MG63 (cell line): ENCODE measurements at places on chromosomes 12 and 14. TPM values are rescaled to one million over a fixed set of nuclear protein-coding genes. Genes with fewer than 3 reads are reported as not detected.
A peak's percentile ranks its signal among the peaks of the same experiment; 100 is the strongest.

Gene LRRC23
- total RNA-seq = 2.7 and 49.9 TPM in 2 replicates

Gene DEPDC4
- total RNA-seq = 1.3 and 1.7 TPM in 2 replicates

Gene CLEC1A
- 0.30 TPM in 1 of 2 replicates, not detected in the other for total RNA-seq

Gene POTEM
- not detected in 2 replicates for total RNA-seq

Gene NGB
- total RNA-seq = not detected in 2 replicates

Gene ANP32D
- total RNA-seq = not detected in 2 replicates

Gene SLC17A8
- total RNA-seq = not detected in 2 replicates

Gene SYT1
- total RNA-seq = not detected in 2 replicates

- peak; percentile 20 for DNase-seq
These were observed 130.5 kb upstream of the CRY1 start for GRCh38 chr12:107223821-107224220.

GRCh38 chr12:58728397-58728796 is 191.9 kb downstream of the LRIG3 start:
- DNase-seq = no peak

DNA sequence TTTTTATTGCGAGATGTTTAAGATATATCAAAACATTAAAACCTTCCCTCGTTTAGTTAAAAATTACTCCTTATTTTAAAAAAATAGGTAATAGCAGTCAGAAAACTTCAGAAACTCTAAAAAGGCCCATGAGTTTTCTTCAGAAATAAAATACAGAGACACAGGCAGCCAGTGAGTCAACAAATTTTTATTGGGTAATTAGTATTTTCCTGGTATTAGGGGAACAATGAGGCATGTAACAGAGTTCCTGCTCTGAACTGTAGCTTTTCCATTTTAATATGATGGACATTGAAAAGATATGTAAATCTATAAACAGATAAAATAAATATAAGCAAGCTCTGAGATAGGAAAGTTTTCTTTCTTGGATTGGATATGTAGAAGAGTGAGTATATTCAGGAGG is 399 bp upstream of the ZNF705A start:
- DNase-seq = no peak

GRCh38 chr12:104763168-104763805 is 194.8 kb downstream of the SLC41A2 start:
- no peak for DNase-seq

DNA sequence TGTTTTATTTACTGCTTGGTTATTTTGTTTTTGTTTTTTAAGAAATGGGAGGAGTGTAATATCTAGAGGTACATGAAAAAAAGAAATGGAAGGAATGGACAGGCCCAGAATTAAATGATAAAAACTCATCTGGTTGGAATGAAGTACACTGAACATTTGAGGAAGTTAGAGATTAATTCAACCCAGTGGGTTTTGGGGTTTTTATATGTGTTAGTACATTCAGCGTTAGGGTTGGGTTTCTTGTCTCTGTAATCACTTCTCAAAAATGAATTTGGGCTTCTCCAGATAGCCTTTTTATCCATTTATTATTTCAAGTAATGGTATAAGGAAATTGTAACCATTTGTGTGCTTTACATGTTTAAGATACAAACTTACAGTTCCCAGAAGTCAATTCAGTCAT is 19.5 kb upstream of the NUP107 start:
- DNase-seq = no peak

DNA sequence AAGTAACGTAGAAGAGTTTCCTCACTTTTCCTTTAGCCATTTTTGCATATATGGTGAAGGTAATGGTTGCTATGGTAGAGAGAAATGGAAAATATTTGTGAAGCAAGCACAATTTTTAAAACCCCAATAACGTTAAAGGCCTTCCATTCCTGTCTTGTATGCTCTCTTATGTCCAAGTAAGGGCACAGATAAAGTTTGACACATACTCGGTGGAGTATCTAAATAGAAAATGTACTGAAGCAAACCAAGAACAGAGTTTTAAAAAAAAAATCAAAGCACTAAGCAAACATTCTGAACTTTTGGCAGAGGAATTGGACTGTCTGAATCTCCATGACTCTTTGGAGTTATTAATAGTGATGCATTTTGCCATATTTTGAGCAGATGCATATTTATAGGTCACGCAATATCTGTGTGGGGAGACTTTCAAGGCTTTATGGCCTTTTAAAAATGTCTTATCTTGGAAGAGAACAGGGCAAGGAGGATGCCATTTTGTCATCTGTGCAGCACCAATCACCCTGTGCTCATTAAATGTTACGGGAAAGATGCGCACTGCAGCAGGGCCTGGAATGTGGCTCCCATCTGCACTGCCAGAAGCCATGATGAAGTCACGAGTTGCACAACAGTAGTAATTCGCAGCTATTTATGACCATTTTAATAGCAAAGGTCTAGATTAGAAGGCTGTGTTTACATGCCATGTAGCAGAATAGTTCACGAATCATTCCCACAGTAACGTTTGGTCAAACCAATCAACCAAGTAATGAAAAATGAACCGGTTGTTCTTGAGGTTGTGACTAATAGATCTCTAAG is 23.3 kb upstream of the AMIGO2 start:
- peak; percentile 26 for DNase-seq

- no peak for DNase-seq
These were observed 10.1 kb upstream of the CCDC197 start for GRCh38 chr14:93986955-93987354.

GRCh38 chr14:75011356-75011994 is 8.8 kb downstream of the EIF2B2 start:
- DNase-seq = no peak

DNA sequence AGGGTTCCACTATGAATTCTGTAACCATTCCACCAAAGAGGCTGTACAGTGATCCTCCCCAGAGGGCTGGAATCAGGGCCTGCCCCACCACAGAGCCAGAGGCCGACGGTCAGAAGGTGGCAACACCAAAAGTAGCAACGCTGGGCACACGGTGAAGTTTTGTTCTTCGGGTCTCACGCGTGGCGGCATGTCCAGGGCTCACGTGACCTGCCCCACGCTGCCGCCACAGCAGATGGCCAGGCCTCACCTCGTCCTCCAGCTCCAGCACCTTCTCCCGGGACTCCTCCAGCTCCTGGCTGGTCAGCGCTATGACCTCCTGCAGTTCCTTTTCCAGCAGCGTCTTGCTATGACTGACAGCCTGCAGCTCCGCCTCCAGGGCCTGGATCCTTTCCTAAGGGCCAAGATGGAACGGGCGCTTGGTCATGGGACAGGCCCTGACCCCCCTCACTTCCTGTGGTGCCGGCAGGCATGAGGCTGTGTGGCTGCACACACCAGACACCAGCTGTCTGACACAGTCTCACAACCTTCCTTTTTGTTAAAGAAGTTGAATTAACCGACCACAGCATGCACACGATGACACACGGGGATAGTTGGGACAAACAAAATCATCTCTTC is 22.4 kb upstream of the ANKLE2 start:
- DNase-seq = no peak

DNA sequence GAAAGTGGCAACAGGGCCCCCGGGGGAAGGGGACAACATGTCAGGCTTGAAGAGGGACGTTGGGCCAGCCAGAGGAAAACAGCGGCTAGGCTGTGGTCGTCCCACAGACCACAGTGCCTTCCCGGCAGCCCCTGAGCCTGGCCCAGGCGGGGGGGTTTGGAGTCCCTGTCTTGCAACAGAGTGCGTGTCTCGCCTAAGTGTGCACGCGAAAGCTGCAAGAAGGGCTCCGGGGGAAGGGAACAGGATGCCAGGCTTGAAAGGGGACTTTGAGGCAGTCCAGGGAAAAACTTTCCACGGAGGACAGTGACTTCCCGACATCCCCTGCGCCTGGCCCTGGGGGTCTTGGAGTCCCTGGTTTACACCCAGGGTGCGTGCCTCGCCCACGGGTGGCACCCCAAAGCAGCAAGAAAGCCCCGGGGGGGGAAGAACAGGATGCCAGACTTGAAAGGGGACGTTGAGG is 157.5 kb upstream of the ALG10B start:
- DNase-seq = no peak

- DNase-seq = no peak
These were observed 774.7 kb downstream of the TMTC2 start for GRCh38 chr12:83461336-83461935.

- DNase-seq = no peak
These were observed 40.1 kb upstream of the WNK1 start for GRCh38 chr12:712172-712863.

DNA sequence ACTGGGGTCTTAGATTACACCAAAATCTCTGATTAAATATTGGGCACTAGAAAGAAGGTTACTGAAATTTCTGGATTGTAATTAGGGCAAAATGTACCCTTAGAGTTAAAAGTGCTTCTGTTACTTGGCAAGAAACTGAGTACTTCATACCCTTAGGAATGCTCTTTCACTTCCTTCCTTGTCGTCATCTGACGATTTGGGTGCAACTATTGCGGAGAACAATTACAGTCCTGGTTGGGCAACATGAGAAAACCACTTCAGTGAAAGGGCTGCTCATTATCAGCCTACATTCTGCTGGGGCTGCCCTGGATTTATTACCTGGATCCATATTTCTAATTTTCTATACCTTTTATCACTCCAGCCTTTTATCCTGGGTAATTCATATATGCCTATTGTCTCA is 348.5 kb upstream of the MDGA2 start:
- no peak for DNase-seq

DNA sequence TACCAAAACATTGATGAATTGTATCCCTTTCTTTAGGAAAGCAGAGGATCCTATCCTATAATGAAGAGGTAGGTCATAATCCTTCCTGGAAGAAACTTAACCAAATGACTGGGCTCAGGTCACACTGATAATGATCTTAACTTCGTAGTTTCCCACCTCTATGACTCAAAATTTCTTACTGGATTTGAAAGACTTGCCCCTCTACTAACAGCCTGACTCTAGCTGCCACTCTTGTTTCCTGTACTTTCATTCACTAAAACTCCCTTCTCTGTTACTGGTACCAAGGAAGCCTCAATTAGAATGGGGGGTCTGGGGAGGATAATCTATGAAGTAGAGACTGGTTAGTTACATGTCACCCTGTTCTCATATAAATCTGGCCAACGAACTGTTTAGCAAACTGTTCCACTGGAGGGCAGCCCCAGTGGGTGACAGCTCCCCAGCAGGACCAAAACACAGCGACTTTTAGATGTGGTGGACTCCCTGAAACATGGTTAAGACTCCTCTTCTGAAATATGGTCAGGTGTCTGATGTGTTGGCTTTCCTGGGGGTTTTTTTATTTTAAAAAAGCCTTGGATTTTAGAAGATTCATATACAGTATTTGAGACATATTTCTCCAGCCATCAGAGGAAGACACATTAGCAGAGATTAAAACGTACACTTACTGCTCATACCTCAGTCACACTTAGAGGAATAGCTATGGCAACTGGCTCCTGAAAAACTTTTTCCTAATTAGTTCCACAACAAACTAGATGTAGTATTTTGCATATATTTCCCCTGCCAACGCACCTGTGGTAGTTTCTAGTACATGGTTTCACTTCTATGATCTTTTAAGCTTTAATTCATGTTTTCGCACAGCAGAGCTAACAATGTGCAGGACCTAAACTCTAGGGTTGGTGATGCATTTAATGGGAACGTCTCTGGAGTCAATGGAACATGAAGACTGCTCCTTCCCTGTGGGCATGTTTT is 72.3 kb downstream of the ACADS start:
- no peak for DNase-seq

DNA sequence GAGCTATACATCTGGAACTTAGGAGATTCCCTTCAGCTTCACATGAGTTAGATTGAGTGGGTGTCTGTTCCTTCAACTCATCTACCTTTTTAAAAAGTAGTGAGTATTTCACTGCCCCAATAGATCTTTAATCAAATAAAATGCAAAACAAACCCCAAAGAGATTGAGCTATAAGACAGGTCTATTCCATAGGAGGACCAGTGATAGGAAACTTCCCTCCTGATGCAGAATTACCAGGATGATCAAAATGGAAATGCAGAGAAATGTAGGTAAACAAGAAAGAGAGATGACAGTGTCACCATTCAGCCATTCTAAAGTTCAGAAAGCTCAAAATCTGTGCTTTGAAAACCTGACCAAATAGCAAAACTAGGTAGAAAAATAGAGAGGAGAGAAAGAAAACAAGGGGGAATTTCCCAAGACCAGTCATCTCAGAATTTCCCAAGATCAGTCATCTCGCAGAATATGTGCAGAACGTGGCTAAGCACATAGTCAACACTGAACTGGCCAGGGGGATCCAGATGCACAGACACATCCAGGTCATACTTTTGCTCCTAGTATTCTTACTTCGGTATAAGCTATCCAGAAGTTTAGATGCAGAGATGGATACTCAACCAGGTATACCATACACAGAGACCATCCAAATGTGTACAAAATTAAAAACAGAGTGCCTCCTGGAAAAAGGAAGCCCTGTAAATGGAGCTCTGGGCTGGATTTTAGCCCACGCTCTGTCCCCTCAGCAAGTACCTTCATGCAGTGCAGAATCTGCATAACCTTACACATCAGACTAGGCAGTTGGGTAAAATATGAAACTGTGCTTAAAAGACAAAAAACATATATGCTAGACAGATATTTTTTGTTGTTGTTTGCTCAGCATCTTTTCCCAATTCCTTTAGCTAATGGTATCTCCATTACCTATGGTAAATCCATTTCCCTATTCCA is 27.4 kb downstream of the SLC41A2 start:
- DNase-seq = no peak

DNA sequence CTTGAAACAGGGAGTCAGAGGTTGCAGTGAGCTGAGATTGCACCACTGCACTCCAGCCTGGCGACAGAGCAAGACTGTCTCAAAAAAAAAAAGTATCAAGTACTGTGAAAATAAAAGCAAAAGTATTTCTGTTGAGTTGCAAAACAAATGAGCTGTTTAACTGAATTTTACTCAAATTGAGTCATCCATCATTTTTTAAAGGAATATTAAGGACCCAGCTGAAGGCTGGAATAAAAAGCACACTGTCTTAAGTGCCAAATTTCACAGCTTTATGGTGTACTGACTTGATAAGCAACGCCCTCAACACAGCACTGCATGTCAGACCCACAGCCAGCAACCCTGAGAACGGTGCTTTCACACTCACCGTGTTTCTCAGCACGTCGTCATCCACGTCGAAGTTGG is 57.9 kb downstream of the AMN start:
- DNase-seq = no peak

DNA sequence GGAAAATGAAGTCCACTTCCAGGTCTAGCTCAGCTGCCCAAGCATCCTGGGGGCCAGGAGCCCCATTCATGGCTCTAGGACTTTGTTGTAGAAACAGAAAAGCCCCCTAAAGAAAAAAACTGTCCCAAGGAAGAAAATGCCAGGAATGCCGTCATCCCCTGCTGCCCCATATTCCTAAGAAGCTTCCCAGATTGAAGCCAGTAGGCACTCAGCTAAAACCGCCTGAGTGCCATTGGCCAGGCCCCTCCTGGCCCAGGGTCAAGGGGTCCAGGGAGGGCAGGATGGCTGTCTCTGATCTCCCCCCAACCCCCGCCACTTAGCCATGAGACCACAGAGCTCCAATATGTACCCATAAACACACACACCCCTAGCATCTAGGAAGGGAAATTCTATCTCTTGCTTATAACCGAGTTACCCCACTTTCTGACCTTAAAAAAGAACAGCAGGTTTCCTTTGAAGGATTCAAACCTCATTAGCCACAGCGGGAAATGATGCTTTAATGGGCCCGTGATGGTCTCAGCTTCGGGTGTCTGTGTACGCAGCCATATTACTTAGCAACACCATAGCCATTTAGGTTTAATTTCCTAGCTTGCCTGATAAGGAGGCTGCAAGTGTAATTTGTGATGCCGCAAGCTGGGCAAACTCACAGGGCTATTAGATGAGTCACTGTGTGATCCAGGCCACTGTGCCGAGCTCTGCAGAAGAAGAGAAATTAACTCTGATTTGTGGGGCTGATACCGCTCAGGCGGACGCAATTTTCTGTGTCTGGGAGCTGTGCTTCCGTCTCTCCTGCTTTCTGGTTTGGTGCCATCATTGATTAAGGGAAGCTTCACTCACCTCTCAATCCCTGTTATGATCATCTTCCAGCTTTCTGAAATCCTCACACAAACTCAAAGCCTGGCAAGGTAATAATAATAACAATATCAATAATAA is 84.2 kb downstream of the GCH1 start:
- DNase-seq = peak; percentile 67
